CD8-positive, alpha-beta T cell (primary cell): ENCODE measurements at places on chromosomes 2 and 18.

DNA sequence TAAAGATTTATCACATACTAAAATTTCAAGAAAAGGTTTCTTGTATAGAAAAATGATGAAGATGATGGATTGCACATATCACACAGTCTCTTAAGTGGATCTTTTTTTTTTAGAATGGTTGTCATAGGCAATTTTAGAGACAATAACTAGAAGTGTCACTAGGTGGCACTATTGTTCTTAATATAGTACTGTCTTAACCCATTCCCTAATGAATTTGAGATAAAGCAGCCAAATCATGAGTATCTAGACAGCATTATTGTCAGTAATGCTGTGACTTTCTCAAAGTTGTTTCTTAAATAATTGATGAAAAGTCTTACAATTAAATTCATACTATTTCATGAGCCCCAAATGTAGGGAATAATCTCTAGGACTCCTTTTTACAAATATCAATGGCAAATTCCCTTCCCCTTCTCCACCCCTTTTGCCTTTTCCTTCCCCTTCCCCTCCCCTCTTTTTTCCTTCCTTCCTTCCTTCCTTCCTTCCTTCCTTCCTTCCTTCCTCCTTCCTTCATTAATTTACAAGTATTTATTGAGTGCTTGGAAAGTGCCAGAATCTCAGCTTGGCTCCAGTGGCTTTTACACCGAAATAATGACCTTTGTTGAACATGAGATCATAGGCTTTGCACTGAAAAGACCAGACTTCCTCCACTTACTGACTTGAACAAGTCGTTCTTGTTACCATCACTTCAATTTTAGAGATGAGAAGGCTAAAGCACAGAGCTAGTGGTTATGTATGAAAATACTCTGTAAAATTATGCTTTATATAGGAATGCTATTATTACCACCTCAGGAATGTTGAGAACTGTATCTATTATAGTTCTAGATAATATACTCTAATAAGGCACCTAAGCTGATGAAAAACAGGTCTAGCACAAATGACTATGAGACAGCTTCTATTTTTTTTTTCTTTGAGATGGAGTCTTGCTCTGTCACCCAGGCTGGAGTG is 19.8 kb downstream of the MYL12B start:
- no peak for DNase-seq

- DNase-seq = no peak
Observed at GRCh38 chr2:237501892-237502513, 15.0 kb downstream of the MLPH start.

GRCh38 chr18:25225151-25225550 is 126.8 kb downstream of the ZNF521 start:
- DNase-seq = no peak

DNA sequence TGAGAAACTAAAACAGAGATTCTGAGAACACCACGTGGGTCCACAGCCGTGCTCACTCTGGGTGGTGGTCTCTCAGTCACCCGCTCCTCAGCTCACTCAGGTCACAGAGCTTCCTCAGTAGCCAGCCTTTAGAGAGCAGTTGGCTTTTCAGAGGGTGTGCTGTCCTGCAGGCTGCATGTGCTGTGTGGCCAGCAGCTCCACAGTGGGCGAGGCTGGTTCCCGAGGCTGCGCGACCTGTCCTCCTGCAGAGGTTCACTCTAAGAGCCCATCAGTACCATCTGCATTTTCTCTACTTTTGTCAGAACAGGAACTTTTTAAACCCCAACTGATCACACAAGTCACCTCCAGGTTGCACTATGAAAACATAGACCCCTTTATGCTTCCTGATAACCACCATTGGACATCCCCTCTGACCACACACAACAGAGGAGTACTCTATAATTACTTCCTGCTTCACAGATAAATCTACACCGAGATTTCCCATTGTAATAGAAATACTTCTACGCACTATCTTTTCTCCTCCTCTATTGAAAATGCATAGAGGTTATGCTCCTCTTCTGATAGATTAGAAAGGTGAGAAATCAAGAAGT is 93.1 kb downstream of the GYPC start:
- DNase-seq = no peak

- DNase-seq = no peak
Observed at GRCh38 chr2:236637686-236638569, 68.3 kb downstream of the ACKR3 start.

GRCh38 chr2:100655936-100656534 is 93.2 kb downstream of the PDCL3 start:
- no peak for DNase-seq

- DNase-seq = no peak
Observed at GRCh38 chr2:115763601-115764000, 1321.2 kb downstream of the DPP10 start.

- DNase-seq = no peak
Observed at GRCh38 chr18:58020567-58021107, 23.4 kb upstream of the NEDD4L start.

GRCh38 chr2:111905990-111906735 is 7.8 kb downstream of the MERTK start:
- peak; percentile 13 for DNase-seq

DNA sequence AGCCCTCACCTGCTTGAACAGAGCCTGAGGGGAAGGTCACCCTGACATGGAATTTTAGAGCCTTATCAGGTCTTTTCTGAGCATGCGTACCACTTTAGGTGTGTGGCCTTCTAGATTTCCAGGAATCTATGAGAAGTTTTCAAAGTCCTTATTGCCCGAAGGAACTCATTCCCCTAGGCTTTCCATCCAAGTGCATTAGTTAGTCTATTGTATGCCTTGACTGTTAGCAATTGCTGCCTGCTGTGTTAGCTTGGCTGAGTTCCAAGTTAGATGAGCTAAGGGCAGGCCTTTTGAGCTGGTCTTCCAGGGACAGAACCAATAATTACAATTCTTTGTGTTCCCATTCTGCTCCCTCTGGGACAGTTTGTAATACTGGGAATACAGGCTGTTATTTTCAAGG is 30.8 kb upstream of the PUM2 start:
- DNase-seq = no peak

GRCh38 chr2:203301667-203302066 is 26.5 kb upstream of the ABI2 start:
- no peak for DNase-seq

- DNase-seq = no peak
Observed at GRCh38 chr18:62523255-62523588, 397 bp downstream of the ZCCHC2 start.

GRCh38 chr2:129297430-129297829 is 682.0 kb upstream of the RAB6C start:
- DNase-seq = no peak

GRCh38 chr2:187566266-187566665 is 12.0 kb upstream of the TFPI start:
- no peak for DNase-seq

GRCh38 chr2:229378386-229378785 is 107.3 kb upstream of the PID1 start:
- no peak for DNase-seq

- DNase-seq = no peak
Observed at GRCh38 chr2:51807229-51807628, 775.3 kb upstream of the NRXN1 start.

DNA sequence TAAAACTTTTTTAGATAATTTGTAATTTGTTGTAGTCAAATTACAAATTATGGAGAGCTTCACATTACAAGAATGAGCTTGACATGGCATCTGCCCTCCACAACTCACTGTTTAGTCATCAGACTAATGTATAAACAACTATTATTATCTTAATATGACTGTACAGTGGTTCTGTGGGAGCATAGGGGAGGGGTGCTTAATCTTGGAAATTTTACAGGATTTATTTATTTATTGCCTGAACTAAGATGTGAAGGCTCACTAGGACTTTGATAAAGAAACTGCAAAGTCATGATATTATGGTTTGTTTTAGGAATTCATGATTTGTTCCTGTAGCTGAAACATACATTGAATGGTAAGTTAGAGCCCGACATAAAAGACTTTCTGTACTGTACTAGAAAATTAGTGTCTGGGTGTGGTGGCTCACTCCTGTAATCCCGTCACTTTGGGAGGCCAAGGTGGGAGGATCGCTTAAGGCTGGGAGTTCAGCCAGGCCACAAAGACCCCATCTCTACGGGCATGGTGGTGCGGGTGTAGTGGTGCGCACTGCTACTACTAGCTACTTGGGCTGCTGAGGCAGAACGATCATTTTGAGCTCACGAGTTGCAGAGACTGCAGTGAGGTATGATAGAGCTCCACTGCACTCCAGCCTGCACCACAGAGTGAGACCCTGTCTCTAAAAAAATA is 2.1 kb downstream of the MARCHF7 start:
- DNase-seq = no peak

GRCh38 chr2:61335187-61335586 is 135.7 kb downstream of the USP34 start:
- no peak for DNase-seq

DNA sequence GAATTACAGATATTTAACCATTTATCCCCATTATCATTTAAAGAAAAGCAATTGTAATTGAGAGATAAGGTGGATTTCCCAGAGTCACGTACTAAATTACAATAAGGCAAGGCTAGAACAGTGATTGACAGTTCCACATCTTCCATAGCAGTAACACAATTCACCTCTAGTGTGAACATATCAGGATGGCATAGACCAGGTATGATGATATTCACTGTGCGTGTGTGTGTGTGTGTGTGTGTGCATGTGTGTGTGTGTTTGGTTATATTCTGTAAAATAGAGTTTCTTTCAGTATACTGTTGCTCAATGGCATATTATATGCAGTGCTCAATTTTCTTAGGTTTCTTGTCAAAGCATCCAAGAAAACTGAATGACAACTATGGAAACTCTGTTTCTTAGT is 1.7 kb downstream of the SCN2A start:
- DNase-seq = no peak

DNA sequence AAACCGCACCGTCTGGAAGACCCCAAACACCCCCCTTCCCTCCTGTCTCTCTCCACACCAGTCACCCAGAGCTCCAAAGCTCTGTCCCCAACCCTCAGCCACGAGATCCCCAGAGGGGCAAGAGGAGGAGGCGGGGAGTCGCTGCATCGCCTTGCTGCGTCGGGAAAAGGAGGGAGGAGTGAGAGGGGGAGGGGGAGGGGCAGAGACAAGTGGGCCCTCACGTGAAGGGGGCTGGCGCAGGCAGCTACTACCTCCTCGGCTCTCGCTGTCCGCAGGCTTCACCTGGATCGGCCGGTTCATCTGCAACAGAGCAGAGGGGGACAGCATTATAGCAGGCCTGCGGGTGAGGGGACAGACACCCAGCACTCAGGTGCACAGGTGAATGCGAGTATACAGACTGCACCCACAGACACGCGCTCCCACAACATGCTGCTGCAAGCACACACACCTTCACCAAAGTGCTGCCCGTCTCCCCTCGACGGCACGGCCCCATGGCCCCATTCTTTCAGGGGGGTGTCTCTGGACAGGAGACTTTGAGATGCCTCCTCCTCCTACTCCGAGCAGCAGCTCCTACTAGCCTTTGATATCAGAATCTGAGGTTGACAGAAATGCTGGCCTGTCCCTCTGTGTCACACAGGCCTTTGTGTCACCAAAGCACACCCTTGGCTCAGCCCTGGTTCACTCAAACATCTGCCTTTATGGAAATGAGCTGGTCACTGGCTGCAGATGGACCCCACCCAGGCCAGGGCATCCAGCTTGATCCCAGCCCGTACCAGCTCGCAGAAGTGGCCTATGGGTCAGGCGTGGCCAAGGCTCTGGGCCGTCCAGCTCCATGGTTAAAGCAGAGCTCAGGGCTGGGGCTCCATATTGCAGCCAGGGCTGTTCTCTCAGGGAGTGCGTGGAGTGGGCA is 243.8 kb downstream of the CELF4 start:
- no peak for DNase-seq

DNA sequence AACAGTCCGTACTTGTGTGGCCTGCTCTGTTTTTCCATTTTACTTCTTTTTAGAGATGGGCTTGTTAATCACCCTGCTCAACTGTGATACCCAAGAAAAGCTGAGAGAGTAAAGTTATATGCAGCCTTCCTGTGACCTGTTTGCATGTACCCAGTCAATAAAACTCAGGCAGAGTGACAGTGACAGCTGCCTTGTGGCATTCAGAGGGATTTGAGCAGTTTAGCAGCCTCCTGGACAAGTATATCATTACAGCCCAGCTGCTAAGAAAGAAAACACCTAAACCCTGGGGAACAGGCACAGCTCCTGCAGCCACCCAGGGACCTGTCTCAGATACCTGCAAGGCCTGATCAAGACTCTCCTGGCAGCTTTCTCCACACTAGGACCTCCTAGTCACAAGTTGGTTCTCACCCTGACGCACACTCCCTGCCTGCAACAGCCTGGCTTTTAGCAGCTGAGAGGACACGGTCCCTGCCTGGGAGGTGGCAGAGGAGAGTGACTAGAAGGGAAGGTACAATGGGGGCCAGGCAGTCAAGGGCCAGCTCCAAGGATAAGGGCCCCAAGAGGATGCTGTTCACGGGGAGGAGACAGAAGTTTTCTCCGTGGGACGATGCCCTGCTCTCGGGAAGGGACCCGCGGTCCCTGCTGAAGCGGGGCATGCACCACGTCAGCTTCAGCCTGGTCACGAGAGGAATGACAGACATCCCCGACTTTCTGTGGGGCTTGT is at the start of gene LRRC30:
Gene LRRC30, plus strand, starts transcription at position 464 of the 724 bp plus-strand sequence. Its CDS starts 50 bp downstream, at position 514.
- DNase-seq = no peak

GRCh38 chr2:9753276-9753600 is 90.0 kb upstream of the TAF1B start:
- peak; percentile 24 for DNase-seq

- no peak for DNase-seq
Observed at GRCh38 chr2:2890901-2891300, 486.7 kb downstream of the EIPR1 start.

DNA sequence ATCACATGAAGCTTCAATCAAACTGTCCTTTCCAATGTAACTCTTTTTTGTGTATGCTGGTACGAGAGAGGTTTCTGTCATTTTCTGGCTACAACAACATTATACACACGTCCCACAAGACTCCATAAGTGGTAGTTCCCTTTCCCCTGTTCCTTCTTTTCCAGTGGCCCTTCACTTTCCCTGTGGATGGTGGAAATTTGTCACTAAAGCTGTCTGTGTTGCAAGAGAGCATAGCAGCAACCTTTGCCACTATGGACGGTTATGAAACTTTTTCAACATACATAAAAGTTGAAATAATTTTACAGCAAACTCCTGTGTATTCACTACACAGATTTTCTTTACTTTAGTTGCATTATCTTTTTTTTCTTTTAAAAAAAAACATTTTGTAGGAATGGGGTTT is 18.7 kb downstream of the DBI start:
- DNase-seq = no peak

DNA sequence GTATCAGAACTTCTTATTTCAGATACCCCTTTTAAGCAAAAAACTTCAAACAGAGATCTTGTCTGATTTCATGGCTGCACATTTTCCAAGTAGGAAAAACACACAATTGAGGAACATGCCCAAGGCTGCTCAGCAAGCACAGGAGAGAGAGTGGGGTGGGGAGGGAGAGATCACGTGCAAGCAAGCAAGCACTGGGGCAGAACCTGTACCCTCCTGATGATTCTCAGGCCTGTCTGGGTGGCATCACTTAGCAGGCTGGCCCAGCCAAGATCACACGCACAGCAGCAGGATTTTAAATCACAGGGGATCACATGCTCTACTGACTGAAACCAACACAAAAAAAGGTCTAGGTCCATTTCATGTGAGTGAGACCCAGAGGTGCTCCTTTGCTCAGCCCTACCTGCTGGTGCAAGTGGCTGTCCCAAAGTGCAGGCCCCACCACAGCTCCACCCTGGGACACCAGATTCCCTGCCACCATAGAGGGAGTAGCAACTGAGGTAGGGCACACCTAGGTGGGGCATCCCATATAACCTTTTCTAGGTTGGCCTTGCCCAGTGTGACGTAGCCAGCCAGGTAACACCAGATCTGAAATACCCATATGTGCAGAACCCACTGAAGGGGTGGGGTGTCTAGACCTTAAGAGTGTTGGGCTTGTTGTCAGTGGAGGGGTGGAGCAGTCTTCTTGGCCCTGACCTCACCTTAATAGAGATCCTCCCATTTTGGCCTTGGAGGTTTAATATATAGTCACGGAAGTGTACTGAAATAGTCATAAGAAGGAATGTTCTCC is 1.8 kb upstream of the LYPD6B start:
- no peak for DNase-seq
